ENCODE measurements at places on chromosomes 4 and X.

DNA sequence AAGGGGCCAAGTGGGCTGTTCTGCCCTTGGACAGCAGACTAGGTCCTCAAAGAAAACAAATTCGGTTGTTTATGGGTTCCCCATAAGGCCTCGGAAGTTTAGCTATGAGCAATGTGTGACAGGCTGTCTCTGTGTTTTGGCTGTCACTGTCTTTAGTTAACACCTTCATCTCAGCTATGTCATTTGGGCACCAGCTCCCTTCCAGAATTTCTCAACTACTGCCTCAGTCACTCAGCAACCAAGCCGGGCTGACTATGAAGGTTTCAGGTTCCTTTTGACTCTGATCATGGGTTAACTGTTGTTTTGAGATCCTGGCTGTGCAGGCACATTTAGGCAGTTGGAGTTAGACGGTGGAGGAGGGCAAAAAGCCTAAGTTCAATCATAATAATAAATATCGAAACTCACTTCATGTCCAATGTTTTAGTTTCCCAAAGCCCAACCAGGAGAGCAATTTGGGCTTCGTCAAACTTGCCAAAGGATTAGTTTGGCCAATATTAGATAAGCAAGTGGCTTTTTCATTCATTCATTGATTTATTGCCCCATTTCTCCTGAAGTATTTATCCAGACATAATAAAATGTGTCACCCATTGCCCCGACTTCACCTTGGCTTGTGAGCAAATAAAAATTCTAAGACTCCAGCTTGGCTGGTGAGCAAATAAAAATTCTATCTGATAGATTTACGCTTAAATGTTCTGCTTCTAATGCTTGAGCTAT, 9.1 kb upstream of the PAGE1 start:
- no peak for DNase-seq

DNA sequence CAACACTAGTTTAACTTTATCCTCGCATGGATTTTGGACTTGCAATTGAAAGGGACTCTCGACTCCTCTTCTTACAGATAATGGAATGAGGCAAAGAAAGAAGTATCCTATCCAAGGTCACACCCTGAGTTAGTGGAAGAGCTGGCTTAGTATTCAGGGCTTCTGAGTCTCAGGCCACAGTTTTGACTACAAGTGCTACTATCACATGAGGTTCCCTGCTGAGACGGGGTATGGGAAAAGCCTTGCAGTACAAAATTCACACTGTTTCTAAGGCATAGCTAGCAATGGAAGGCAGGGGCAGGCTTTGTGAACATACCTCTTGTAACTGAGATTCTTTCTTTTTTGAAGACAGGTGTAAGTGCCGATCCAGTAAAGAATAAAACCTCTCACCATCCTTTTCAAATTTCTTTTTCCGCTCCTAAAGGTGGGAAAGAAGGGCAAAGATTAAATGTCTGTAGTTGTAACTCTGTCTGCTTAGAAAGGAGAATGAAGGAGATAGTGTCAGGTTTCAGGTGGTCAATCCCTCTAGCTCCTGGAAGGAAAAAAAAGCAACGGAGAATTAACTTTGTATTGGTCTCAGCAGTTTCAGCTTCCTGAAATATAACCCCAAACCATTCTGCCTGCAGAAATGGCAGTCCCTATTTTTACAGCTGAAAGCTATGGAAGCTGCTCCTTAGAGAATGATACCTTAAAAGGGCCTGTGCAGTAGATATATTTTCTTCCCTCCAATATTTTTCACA, 199.0 kb downstream of the OPHN1 start:
- DNase-seq = no peak

- DNase-seq = no peak
These were observed 33.1 kb downstream of the GAB3 start for GRCh38 chrX:154717824-154718223.

- no peak for DNase-seq
These were observed at the start of gene GRIA3 for GRCh38 chrX:123184219-123184865. TSS of gene GRIA3 (plus strand) at chrX:123184278. CDS start at chrX:123184536, 258 bp downstream.

DNA sequence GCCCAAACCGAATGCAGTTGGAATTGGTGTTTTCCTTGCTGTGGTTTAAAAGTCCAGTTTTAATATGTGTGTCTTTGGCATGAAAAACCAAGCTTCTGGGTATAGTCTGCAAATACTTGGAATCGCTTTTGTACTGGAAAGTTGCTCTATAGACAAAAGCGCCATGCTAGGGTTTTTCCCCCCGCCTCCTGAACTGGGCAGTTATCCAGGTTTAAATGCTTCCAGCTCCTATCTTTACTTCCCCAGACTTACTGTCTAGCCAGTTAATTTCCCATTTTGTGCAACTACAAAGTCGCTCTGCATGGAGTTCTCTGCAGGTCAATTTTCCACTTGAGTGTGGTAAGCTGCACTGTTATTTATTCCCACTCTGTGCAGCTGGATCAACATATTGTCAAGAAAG, 2.7 kb downstream of the RASL11B start:
- DNase-seq = no peak

DNA sequence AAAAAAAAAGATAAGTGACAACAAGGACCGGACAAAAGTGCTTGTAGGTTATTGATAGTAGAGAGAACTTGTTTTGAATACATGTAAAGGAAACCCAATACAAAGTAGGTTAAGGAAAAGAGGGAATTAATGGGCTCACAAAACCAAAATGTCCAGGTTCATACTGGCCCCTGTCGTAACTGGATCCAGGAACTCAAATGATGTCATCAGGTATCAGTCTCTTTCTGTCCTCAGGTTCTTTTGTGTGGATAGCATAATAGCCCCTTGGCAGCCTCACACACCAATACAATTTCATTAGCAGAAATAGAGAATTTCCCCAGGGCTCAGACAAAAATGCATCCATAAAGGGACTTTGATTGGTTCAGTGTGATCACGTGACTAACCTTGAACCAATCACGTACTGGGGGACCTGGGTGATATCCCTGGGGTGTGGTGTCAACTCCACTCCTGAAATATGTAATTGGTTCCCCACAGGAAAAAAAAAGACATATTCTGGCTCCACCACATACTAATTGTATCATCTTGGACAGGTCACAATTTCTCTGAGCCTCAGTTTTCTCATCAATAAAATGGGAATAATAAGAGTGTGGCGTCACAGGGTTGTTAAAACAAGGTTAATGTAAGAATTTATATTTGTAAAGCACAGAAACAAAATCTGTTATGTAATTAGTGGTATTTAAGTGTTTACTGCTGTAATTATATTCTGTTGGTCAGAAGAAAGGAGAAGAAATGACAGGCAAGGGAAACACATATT, 174.8 kb downstream of the PDGFRA start:
- DNase-seq = no peak

DNA sequence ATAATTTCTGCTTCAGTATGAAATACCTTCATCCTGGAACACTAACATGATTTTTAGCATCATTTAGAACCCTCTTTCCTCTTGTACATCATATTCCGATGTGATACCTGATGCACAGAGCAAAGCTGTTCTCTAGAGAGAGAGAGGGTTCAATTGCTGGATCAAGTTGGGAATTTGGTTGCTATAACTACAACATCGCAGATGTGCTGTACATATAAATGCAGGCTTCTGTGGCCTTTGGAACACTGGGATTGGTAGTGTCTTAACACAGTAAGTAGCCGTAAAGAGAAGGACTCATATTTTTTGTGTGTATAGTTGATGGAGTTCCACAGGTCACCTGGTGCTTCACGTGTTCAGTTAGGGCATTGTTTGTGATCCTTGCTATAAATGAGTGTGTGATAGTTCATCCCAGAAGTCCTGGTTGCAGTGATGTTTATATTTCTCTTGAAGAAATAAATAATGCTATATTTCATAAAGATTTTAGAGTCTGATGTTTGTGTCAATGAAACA, 119.2 kb downstream of the RAPGEF2 start:
- DNase-seq = no peak

DNA sequence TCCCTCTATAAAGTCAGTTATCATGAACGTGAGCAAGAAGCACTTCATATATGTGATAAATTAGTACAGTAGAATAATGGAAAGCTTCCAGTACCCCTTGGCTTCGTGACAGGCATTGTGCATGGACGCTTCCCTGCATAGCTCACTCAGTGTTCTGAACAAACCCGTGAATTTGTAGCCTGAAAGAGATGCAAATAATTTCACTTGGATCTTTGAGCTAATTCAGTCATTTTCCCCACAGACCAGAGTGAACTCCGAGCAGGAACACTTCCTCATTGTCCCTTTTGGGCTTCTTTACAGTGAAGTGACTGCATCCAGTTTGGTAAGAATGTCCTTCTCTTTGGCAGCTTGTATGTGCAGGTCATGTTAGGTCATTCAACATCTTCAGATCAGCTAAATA, 50.1 kb downstream of the ADD1 start:
- DNase-seq = no peak

DNA sequence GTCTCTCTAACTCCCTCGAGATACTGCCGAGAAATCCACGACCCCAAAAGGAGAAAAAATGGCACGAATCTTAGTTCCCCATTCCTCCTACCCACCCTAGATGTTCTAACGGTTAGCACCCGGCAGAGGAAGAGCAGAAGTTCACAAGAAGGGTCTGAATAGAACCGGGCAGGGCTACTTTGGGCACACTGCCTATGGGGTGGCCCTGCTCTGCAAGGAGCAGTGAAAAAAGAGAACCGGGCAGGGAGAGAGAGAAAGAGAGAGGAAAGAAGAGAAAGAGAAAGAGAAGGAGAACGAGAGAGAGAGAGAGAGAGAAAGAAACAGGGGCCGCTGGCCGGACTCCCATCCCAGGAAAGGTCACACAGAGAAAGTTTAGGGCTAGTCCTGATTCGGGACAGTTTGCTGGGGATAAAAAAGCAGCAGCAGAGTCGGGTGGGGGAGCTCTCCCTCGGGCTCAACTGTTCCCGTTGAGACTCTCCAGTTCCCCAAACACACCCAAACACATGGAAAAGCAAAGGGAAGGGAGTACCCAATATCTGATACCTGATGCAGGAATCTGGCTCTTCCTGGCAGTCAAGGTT, 468 bp downstream of the GLA start:
- DNase-seq = no peak

DNA sequence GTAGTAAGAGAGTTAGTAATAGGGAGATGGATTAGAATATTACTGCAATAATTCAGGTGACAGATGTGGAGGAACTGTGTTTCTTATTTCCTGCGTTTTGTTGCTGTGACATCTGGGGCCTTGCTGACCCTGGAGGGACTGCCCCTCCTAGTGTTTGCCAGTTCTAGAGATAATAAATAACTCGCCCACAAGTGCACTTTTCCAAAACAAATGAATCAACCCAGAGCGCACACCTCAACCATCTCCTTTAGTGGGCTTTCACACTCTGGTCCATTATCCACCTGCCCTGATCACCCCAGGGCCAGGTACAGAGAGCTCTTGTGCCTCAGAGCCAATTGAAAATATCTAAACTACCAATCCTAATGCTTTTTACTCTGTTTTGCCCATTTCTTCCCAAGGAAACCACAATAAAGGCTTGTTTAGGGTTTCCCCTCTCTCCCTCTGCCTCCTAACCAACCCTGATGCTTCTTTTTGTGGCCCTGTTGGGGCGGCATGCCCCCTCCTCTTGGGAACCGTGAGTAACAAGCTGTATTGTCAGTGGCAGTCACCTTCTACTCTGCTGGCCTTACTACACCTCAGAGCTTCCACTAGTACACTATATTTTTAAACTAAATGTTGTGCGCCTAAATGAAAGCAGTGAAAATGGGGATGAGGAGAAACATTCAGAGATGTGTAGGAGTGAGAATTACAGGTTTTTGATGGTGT, 270.5 kb downstream of the TENM3 start:
- no peak for DNase-seq

GRCh38 chr4:38452009-38452408, 212.0 kb upstream of the KLF3 start:
- DNase-seq = no peak

DNA sequence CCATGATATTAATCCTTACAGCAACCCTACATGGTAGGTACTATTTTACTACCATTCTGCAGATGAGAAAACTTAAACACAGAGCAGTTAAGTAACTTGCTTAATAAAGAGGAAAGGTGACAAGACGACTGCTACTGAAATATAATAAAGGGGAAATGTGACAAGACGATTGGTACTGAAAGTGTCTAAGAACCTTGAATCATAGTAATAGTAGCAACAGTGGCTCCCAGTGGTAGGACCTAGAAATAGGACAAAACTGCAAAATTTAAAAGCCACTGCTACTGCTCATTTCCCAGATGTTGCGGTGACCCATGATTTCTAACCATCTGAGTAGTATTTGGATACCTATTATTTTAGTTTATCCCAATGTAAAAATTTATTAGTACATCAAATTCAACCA, 89.5 kb downstream of the TASL start:
- no peak for DNase-seq

GRCh38 chrX:145552643-145553042, 265.0 kb upstream of the SLITRK2 start:
- DNase-seq = no peak

DNA sequence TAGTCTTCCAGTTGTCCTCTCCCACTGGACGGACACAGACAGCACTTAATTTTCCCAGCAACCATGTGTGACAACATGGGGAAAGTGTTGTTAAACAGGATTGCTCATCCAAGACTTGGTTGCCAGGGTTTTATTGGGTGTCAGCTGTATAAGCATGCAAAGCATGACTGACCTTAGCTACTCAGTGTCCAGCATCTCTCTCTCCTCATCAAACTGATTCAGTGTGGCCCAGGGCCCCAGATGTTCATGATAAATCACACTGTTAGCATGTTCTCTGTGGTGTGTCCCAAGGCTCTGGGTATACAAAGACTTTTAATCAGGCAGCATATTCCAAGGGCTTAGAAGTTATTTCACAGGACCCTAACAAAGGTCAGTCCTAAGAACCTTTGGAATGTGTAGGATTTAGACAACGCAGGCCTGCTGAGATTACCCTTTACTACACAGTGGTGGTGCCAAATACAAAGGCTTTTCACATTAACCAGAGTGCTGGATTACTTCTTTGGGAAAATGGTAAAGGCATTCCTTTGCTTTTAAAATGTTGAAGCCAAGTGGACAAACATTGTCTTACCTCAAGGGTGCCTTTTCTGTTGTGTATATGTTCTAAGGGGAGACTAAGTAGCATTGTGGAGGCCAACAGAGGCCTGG, 213.3 kb downstream of the GLUD2 start:
- DNase-seq = no peak

GRCh38 chrX:16953606-16954211, 7.3 kb downstream of the REPS2 start:
- DNase-seq = no peak
